ENCODE measurements at places on chromosomes 6 and 20. TPM values are rescaled to one million over a fixed set of nuclear protein-coding genes. Genes with fewer than 3 reads are reported as not detected.

DNA sequence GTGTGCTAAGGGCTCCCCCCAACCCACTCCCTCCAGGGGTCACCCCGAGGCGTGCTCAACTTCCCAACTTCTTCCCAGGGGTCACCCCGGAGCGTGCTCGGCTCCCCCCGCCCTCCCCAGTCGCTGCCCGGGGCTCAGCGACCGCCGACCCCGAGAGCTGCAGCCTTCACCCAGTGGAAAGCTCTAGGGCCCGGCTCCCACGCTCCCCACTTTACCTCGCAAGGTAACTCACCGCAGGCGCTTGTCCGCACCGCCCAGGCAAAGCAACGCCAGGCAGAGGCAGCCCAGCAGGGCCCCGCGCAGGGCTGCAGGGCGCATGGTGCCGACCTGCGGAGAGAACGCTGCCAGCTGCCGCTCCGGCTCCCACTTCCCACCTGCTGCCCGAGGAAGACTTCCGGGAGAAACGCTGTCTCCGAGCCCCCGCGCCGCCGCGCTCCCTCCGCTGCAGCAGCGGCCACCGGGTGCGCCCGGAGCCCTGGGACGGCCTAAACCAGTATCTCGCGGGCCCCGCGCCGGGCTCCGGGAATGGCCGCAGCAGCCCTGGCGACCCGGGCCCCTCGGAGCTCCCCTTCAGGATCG is 396 bp downstream of the RNASET2 start:
- peaks cover 18% of the 10 kb centered on the region for H3K4me1 ChIP-seq
- peak overlapping the region; percentile 90 for H3K4me3 ChIP-seq
- H3K36me3 ChIP-seq: no peaks in the 10 kb centered on the region
- DNase-seq: no peak
- no peaks in the 10 kb centered on the region for H3K27me3 ChIP-seq
- H3K27ac ChIP-seq: peak overlapping the region; percentile 48

DNA sequence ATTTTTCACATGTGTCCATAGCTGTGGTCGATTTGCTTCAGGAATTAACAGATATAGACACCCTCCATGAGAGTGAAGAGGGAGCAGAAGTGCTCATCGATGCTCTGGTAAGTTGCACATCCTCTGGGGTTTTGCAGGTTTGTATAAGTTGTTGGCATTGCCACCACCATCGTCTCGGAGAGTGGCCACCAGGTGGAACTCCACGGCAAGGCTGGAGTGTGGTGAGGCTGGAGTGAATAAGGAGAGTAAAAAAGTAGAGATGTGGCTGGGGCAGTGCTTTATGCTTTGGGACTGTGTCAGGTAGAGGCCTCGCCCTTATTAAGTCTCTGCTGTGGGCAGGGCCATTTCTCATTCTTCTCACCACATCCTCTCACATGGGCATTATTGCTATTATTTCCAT is 63.7 kb downstream of the CTNNBL1 start:
- no peak overlapping the region for H3K27ac ChIP-seq
- no peaks in the 10 kb centered on the region for H3K36me3 ChIP-seq
- H3K4me3 ChIP-seq: no peak overlapping the region
- no peak for DNase-seq
- peaks cover 7% of the 10 kb centered on the region for H3K4me1 ChIP-seq

DNA sequence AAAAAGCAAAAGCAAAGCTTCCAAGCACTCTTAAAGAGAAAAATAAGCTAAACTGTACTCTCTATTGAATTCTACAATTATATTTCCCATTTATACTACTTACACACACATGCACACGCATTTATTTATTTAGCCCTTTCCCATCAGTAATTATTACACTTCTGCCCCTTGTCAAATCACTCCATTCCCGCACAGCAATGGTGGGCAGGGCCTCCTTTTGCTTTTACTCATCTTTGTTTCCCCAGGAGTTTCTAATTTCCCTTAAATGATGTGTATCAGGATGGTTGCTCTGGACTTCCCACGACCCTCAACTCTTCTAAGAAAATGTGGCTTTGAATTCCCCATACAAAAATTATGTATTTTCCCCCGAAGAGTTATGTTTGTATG is 19.9 kb downstream of the PXT1 start:
- H3K27ac ChIP-seq: peak overlapping the region; percentile 82
- H3K27me3 ChIP-seq: no peaks in the 10 kb centered on the region
- peak overlapping the region; percentile 62 for H3K4me3 ChIP-seq
- H3K36me3 ChIP-seq: no peaks in the 10 kb centered on the region
- peaks cover 7% of the 10 kb centered on the region for H3K4me1 ChIP-seq

DNA sequence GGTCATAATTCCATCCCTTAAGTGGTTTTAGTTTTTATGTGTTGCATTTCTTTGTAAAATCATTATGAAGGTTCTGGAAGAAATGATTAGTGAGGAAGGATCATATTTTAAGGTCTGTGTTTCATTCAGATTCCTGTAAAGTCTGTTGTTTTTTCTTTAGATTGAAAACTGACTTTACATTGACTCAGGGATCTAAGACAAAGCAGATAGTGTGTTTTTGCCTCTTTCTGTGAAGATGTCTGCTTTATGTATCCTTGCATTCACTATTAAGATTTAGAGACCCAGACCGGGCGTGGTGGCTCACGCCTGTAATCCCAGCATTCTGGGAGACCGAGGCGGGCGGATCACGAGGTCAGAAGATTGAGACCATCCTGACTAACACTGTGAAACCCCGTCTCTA is 225.7 kb downstream of the SAMD5 start:
- no peaks in the 10 kb centered on the region for H3K27me3 ChIP-seq
- H3K4me3 ChIP-seq: no peak overlapping the region
- H3K27ac ChIP-seq: no peak overlapping the region
- DNase-seq: no peak
- no peaks in the 10 kb centered on the region for H3K36me3 ChIP-seq
- no peaks in the 10 kb centered on the region for H3K4me1 ChIP-seq

- no peaks in the 10 kb centered on the region for H3K4me1 ChIP-seq
- no peaks in the 10 kb centered on the region for H3K36me3 ChIP-seq
Observed at GRCh38 chr6:20377623-20378265, 23.9 kb upstream of the E2F3 start.

GRCh38 chr6:100370265-100370664 is 94.5 kb downstream of the SIM1 start:
- H3K27ac ChIP-seq: no peak overlapping the region
- H3K4me3 ChIP-seq: no peak overlapping the region
- no peaks in the 10 kb centered on the region for H3K36me3 ChIP-seq
- no peaks in the 10 kb centered on the region for H3K27me3 ChIP-seq
- no peak for DNase-seq

- no peak for DNase-seq
- H3K4me3 ChIP-seq: no peak overlapping the region
- peak overlapping the region; percentile 78 for H3K27ac ChIP-seq
- no peaks in the 10 kb centered on the region for H3K27me3 ChIP-seq
Observed at GRCh38 chr6:42616716-42617115, 52.9 kb downstream of the UBR2 start.

DNA sequence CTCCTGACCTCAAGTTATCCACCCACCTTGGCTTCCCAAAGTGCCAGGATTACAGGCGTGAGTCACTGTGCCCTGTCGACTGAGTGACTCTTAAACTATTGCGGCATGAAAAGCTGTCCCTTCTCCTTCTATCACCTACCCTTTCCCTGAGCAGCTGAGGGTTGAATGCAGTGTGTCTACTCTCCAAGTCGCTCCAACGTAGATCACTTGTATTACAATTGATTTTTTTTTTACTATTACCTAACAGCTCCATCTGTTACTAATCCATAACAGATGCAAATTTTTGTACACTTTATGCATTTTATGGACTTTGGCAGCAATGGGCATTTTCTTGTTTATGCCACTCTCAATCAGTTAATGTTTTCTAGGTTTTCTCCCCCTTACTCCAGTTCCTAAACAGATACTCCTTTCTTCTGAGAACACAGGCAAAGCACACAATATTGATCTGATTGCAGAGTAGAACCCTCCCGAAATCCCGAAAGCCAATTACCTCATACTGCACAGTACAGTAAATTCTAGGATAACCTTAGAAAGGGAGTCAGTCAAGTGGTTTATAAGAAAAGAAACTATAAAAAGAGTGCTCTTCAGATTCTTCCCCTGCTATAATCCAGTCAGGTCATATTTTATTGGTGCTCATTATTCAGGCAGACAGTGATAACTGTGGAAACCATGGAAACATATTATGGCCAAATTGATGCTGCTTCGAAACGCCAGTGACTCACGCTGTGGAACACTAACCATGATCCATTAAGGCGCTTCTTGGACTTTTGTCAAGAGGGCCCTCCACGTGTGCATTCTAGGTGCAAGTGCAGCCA is 273.0 kb downstream of the ADGB start:
- H3K27ac ChIP-seq: no peak overlapping the region
- no peak overlapping the region for H3K4me3 ChIP-seq
- no peaks in the 10 kb centered on the region for H3K4me1 ChIP-seq
- no peak for DNase-seq
- no peaks in the 10 kb centered on the region for H3K27me3 ChIP-seq

- peak overlapping the region; percentile 39 for H3K4me3 ChIP-seq
- no peak overlapping the region for H3K27ac ChIP-seq
- H3K27me3 ChIP-seq: no peaks in the 10 kb centered on the region
- no peaks in the 10 kb centered on the region for H3K36me3 ChIP-seq
- no peaks in the 10 kb centered on the region for H3K4me1 ChIP-seq
Observed at GRCh38 chr6:110399219-110400071, 15.9 kb downstream of the DDO start.

DNA sequence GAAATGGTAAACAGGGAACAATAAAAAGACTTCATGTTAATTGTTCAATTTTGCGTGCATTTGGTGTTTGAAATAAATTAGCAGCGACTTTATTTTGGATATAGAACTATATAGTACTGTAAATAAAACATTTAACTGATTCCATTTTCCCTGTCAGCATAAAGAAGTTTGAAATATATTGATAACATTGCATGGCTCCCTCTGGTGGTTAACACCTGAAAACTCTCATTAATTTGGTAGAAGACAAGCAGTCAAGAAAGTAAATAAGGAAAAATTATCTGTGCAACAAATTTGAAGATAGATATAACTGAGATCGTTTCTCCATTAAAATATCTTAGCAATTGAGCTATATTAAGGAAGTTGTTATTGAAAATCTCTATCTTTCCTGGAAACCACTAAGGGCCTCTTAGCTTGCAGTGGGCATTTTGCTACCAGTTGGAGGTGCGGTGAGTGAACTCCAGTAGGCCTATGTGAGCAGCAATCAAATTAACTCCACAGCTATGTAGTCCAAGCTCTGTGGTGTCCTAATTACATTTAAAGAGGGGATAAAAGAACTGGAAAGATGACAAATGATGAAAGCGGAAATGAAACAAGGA is 435.7 kb upstream of the FKBP1C start:
- H3K4me1 ChIP-seq: no peaks in the 10 kb centered on the region
- H3K4me3 ChIP-seq: no peak overlapping the region
- DNase-seq: no peak
- no peaks in the 10 kb centered on the region for H3K36me3 ChIP-seq

DNA sequence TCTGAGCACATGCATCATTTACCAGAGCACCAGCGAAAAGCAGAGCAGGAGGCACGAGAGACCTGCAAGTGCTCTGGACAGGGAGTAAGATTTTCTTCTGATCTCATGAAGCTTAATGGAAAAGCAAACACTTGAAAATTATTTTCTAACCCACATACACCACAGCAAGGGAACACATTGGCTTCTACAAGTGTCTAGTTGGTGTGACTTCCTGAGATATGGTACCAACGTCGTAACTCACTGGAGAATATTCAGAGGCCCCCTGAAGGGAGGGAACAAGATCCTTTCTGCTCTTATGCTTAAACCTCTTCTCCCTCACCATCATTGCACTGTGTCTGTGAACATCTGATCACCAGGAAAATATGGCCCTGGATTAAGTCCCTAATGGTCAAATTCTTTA is 48.6 kb downstream of the PSMB1 start:
- DNase-seq: no peak
- no peaks in the 10 kb centered on the region for H3K36me3 ChIP-seq
- H3K27me3 ChIP-seq: no peaks in the 10 kb centered on the region
- no peak overlapping the region for H3K4me3 ChIP-seq
- H3K27ac ChIP-seq: no peak overlapping the region

DNA sequence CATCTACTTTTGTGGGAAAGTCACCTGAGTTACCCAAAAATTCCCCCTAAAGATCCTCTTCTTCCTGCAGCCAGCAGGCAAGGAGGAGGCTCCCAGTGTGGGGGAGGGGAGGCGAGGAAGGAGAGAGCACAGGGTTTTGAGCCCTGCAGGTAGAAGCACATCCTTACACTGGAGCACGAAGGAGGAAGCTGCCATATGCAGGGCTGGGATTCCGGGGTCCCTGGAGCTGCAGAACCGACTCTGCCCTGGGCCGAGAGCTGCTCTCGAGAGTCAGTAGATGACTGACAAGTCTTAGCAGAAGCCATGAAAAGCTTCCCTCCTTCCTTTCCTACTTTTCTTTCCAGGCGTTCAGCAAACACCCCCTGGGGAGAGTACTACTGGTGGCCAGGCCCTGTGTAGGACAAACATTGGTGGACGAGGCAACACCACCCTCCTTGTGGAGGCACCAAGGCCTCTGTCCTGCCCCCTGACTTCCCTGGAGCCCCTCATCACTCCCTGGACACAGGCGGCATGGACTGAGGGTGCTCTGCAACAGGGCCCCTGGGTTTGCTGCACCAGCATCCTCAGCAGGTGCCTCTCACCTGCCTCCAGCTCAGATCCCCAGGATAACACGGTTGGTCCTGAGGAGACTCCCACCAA is 211.7 kb upstream of the CST7 start:
- H3K4me3 ChIP-seq: no peak overlapping the region
- no peak overlapping the region for H3K27ac ChIP-seq
- H3K27me3 ChIP-seq: no peaks in the 10 kb centered on the region
- no peak for DNase-seq
- H3K36me3 ChIP-seq: no peaks in the 10 kb centered on the region
- H3K4me1 ChIP-seq: no peaks in the 10 kb centered on the region

DNA sequence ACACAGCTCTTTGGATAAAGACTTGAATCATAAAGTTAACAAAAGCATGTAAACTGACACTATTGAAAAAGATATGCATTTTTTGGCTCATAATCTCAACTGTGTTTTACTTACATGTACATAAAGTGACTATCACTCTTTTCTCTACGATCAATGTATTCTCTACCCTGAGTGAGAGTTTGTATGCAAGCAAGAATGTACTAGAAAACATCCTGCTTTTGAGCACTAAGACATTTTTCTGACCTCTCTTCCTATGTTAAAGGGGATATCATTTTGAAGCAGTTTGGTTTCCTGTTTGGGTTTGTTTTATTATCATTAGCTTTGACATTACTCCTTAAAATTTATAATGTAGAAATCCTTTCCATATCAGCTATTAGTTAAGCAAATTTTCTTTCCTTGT is 910.8 kb downstream of the C6orf118 start:
- H3K4me3 ChIP-seq: no peak overlapping the region
- H3K27me3 ChIP-seq: no peaks in the 10 kb centered on the region
- H3K4me1 ChIP-seq: no peaks in the 10 kb centered on the region
- H3K27ac ChIP-seq: no peak overlapping the region

DNA sequence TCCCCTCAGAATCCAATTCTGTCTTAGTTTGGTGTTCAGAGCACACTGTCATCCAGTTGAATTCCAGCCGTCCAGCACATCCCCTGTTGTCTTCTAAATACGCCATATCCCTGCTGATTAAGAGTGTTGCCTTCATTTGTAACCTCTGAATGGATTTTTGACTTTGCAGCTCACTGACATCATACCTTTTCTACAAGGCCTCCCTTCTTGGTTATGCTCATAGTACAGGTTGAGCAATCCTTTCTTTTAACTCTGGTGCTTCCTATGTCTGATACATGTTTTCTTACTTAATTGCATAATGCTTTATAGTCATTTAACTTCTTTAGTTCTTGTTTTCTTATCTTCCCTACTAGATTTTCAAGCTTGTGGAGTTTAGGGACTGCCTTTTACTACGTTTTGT is 36.4 kb downstream of the XRN2 start:
- no peaks in the 10 kb centered on the region for H3K27me3 ChIP-seq
- no peak overlapping the region for H3K27ac ChIP-seq
- H3K4me3 ChIP-seq: no peak overlapping the region
- H3K36me3 ChIP-seq: peaks cover 81% of the 10 kb centered on the region
- H3K4me1 ChIP-seq: no peaks in the 10 kb centered on the region
- no peak for DNase-seq

The GSTA2 gene
- not detected for total RNA-seq

The ABHD16B gene
- total RNA-seq: not detected

The SRC gene
- total RNA-seq: 2.1 TPM

The STX11 gene
- 2.0 TPM for total RNA-seq
